ENCODE measurements at places on chromosomes 5 and 9. TPM values are rescaled to one million over a fixed set of nuclear protein-coding genes. Genes with fewer than 3 reads are reported as not detected.
A peak's percentile ranks its signal among the peaks of the same experiment; 100 is the strongest.

DNA sequence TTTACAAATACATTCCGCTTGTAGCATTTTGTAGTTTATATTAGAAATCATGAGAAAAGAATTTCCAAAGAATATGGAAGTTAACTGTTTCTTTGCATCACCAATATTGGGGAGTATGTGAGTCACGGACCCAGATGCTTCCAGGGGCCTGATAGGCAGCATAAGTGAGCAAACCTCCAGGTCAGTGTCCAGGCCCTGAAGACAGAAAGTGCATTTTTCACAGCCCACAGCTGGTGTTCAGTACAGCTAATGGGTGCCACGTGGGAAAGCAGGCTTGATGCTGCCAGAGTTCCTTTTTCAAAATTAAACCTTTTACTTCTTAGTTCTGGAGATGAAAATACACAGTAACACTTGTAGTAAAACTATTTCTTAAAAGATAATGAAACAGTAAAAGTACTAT is 454.4 kb upstream of the ACTBL2 start:
- DNase-seq = no peak

- no peak for DNase-seq
Observed at GRCh38 chr9:81113453-81114124, 575.8 kb downstream of the TLE1 start.

GRCh38 chr5:117103703-117104102 is 529.1 kb upstream of the SEMA6A start:
- no peak for DNase-seq

GRCh38 chr9:32072570-32072969 is 311.9 kb upstream of the ACO1 start:
- no peak for DNase-seq

- no peak for DNase-seq
Observed at GRCh38 chr9:106321394-106322180, 541.4 kb upstream of the ZNF462 start.

Gene PITX1
- 7.3 TPM for total RNA-seq

GRCh38 chr5:127988146-127988760 is 95.3 kb upstream of the SLC12A2 start:
- peak; percentile 30 for DNase-seq

DNA sequence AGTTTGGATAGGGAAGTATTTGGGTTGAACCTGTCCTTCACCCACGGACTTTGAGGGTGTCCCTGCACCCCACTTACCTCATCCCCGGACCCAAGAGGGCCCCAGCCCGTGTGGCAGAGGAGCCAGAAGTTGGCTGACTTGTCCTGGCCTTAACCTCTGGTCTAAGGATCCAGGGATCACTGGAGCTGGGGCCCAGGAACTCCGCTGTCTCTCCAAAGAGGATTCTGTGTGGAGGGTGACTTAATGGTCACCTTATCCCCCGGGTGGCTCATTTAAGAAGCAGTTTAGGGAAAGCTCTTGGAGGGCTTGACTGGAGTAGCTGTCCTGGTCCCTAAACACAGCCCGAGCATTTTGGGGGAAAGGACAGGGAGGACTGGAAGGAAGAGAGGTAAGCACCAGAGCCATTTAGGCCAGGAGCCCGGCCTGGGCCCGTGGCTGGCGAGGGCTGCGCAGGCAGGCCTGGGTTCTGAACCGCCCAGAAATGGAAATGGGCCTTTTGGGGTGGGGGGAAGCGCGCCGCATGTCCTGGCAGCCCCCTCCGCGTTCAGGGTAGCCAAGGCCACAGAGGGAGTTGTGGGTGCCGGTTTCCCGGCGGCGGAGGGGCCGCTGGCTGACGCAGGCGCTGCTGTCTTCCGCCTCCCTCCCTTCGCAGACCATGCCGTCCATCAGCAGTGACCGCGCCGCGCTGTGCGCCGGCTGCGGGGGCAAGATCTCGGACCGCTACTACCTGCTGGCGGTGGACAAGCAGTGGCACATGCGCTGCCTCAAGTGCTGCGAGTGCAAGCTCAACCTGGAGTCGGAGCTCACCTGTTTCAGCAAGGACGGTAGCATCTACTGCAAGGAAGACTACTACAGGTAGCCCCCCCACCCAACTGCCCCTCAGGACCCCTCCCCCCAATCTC is 2.0 kb downstream of the LHX2 start:
- DNase-seq = no peak

DNA sequence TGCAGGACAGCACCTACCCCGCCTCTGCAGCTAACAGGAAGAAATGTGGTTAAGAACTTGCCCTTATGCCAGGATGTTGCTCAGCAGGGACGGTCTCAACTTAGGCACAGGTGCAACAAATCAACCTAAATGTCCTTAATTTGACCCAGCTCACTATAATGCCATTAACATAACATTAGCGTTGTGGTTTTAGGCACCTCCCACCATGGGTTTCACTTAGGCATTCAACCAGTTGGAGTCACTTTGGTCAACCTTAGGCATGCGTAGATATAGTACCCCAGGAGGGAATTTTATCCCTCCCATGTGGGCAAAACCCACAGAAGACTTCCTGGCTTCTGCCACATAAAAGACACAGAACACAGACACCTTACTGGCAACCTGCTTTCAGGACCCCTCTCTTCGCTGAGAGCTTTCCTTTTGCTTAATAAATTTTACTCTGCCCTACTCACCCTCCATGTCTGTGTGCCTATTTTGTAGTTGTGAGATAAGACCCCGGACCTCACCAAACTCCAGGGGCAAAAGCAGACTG is 8.7 kb upstream of the ERAP1 start:
- DNase-seq = no peak

DNA sequence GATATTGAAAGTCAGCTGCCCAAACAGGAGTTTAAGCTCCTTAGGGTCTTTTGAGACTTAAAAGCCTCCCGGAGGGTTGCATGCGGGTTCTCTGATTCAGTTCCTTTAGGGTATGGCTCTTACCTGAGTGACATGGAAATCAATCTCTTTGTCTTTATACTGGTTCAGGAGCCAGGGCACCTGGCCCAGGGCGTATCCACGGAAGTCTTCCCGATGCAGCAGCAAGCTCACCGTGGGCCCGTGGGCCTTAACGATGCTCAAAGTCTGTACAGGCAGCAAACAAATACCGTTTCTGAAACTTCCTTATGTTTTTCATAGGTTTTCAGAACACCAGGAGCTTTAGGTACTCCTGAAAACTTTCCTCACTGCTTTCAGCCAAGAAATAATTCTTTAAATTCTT is 13.2 kb downstream of the MROH2B start:
- DNase-seq = no peak

Gene ANKRD33B
- 1.4 TPM for total RNA-seq

DNA sequence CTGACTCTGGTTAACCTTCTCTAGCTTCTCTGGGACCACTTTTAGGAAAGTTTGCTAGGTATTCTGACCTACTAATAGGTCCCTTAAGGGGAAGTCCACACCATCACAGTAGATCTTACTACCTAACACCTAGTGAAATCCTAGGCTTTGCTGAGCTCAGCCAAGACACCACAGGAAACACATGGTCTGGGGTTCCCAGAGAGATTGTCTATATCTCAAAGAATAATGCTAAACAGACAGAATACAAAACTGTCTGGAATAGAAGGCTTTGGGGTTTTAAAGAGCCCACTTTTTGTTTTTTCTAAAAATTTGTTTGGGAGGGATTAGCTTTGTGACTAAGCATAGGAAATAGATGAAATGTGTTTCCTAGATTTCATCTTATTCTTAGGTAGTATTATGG is 395.1 kb downstream of the ARHGEF28 start:
- no peak for DNase-seq

DNA sequence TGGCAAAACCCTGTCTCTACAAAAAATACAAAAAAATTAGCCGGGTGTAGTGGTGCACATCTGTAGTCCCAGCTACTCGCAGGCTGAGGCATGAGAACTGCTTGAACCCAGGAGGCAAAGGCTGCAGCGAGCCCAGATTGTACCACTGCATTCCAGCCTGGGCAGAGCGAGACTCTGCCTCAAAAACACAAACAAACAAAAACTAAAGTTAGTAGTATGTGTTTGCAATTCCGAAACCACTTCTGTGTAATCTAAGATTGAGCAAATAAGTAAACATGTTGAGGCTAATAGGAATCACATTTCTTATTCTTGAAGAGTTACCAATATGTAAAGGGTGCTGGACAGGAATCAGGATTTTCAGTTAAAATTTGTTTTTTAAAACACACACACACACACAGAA is 70.0 kb upstream of the SUSD1 start:
- no peak for DNase-seq

GRCh38 chr5:62312674-62313073 is 6.7 kb downstream of the KIF2A start:
- DNase-seq = no peak

Gene CCDC180
- total RNA-seq = 4.0 TPM

Gene MARCOL
- total RNA-seq = not detected

GRCh38 chr9:36436909-36437308 is 36.8 kb upstream of the RNF38 start:
- DNase-seq = no peak

Gene SPDL1
- 4.6 TPM for total RNA-seq

- no peak for DNase-seq
Observed at GRCh38 chr5:139954462-139954861, 88.6 kb downstream of the NRG2 start.

DNA sequence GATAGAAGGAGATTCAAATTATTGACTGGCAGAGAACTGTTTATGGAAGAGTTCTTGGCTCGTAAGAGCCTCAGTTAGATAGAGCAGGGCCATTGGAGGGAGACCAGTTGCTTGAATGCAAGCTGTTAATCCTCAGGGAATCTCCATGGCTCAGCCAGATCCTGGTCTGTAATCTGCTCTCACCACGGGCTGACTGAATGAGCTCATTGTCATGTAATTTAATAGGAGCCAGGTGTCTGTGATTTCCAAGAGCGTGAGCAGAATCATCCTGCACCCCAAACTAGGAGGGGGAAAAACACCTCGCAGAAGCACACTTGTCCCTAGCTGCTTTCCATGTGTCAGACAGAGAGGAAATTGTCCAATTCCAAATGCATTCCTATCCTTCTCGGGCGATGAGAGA is 19.1 kb upstream of the KCNMB1 start:
- DNase-seq = no peak

GRCh38 chr5:74581988-74582365 is 58.6 kb downstream of the ENC1 start:
- DNase-seq = no peak

GRCh38 chr5:17257705-17258273 is 40.4 kb downstream of the BASP1 start:
- DNase-seq = no peak

- DNase-seq = no peak
Observed at GRCh38 chr5:2378976-2379375, 372.5 kb downstream of the IRX2 start.

Gene ITK
- total RNA-seq = 6.0 TPM

DNA sequence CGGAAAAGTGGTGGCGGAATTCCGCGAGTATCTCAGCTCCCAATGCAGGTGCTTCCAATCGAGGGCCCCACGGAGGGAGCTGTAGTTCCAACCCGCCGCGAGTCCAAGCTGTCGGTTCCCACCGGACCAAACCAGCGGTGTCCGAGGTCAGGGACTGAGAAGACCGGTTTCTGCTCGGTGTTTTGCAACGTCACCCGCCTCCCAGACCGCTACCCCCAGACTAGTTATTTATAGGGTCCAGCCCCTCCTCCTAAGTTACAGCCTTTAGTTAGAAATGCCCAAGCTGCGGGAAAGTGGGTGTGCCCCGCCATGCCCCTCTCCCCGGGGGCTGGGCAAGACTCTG is 677 bp upstream of the MYORG start:
- DNase-seq = peak; percentile 56

Gene DMRT3
- total RNA-seq = not detected

DNA sequence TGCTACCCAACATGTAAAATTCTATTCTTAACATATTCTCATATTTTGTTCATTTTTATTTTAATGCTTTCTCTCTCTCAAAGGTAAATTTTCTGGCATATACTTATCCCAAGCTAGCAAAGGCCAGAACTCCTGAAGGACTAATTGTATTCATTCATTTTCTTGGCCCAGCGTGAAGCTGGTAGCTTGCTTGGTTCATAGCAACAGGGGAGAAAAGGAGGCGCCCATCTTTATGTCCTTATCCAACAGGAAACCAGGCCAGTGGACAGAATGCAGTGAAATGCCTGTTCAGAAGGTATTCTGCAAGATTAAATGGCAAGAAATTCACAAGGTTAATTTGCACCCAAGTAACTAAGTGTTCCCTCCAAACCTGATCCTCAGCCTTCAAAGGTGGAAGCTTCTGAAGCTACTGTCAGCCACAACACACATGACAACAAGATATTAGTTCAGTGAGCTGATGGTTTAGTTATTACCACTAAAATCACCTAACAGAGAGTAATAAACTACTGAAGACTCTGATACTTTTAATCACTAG is 5.6 kb downstream of the EFNA5 start:
- no peak for DNase-seq

DNA sequence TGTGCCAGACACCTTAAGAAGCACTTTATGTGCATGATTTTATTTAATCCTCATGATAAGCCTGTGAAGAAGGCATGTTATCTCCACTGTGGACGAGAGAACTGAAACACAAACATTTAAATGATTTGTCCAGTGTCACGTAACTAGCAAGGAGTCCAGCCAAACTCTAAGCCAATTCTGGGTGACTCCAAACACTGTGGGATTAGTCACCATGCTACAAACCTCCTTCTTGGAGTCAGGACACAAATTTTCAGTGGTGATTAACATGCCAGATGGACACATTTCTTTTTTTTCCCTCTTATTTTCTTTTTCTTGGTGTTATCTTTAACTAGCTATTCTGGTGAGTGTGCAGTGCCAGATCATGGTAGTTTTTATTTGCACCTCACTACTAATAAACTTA is 316.8 kb downstream of the NDUFS4 start:
- DNase-seq = no peak

- DNase-seq = peak; percentile 77
Observed at GRCh38 chr9:81389569-81389993, 299.8 kb downstream of the TLE1 start.

Gene INPP5E
- total RNA-seq = 18.7 TPM

- no peak for DNase-seq
Observed at GRCh38 chr5:170439223-170439943, 50.2 kb upstream of the KCNMB1 start.

Gene POLR1E
- total RNA-seq = 19.3 TPM

GRCh38 chr9:95109456-95109855 is 208.1 kb downstream of the FANCC start:
- no peak for DNase-seq

DNA sequence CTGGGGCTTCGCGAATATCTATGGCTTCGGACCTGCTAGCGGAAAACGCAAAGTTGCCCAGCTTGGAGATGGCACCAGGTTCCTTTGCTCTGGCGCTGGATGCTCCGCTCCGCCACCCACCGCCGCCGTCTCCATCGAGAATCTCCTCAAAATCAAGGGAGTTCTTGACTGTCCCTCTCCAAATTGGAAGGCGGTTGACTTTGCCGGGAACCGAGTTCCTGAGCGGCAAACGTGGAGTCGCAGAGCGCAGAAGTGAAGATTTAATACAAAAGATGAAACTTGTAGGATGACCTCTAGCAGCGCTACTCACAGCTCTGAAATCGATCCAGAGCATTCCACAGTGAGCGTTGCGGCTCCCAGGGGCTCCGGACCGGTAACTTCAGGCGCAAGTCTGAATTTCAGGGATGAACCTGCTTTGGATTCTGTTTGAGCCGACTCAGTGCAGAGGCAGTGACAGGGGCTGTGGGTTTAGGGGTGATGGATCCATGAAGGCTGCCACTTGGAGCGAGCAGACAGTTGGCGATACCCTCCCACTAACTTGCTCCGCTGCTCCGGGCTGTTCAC is 1641.5 kb upstream of the C9orf72 start:
- no peak for DNase-seq

Gene PTGR1
- 276 TPM for total RNA-seq

GRCh38 chr5:83492331-83492730 is 20.8 kb downstream of the VCAN start:
- no peak for DNase-seq
